ENCODE measurements at places on chromosomes 7 and 10. TPM values are rescaled to one million over a fixed set of nuclear protein-coding genes. Genes with fewer than 3 reads are reported as not detected.

Gene OPALIN
- not detected for total RNA-seq

Gene C7orf57
- total RNA-seq, result not detected

DNA sequence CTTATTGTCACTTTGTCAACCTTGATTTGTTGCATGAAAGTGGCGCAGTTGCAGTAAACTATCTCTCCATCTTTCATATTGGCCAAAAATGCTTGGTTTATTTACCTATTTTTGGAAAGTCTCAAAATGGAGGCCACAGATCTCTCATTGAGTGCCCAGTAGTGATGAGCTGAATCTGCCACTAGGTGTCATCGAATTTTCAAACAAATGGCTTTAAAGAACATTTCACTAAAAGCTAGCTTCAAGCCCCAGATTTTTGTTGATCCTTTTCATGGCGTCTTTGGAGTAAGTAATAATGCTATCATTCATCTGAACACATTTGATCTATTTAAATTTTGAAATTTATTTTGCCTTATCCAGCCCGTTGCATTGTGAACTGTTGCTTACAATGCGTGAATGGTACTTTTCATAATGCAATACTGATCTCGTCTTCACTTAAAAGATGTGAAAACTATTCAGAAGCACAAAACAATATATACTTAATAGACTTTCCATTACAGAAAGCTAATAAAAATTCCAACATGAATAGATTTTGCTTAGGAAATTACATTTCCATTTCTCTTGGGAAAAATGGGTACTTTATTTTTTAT, 236.2 kb downstream of the DNAJB9 start:
- no peak for DNase-seq

- no peak for DNase-seq
These were observed 11.3 kb upstream of the SLC25A28 start for GRCh38 chr10:99631496-99631895.

Measured in mucosa of descending colon (tissue), 3 donors.